ENCODE measurements at places on chromosomes 1 and 21.

DNA sequence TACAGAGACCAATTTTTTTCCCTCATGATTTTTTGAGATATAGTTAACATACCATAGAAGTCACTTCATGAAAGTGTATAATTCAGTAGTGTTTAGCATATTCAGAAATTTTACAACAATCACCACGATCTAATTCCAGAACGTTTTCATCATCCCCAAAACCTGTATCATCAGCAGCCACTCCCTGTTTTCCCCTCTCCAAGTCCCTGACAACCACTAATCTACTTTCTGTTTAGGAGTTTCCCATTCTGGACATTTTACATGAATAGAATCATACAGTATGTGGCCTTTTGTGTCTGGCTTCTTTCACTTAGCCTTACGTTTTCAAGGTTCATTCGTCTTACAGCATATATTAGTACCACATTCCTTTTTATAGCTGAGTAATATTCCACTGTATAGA lies 204.2 kb upstream of the PLD5 start:
- no peak for DNase-seq

DNA sequence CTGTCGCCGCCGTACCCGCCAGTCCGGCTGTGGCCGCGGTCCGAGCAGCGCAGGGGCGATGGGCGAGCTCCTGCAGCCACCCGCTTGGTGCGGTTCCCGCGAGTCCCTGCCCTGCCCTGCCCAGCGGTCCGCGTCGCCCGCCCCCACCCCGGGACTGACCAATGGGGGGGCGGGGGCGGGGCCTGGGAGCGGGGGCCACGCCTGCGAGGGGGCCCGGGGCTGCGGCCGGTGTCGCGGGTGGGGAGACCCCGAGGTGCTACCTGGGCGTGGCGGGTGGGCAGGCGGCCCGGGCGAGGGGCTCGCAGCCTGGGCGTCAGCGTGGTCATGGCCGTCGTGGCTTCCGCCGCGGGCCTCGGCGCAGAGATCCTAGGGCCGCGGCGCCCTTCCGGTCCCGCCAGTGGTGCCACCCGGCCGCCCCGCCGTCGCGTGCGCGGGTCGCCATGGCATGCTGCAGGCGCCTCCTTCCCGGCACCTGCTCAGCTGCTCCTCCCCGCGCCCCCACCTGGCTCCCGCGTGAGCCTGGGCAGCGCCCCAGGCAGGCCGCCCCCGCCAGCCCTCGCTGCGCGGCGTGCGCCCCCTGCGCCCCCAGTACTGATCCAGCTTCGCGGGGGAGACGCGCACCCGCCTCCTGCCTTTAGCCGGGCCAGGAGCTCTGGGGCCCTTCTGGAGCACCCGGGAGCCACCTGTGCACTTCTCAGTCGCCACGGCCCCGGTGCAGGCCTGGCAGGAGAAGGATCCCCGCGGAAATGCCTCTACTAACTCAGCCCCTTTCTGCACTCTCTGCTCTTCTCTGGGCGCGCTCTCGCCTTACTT lies at the start of gene BMP8B:
Gene BMP8B, minus strand, starts transcription at position 108 of the 813 bp plus-strand sequence. CDS start 380 bp downstream, outside the sequence.
- DNase-seq: peak; percentile 77

DNA sequence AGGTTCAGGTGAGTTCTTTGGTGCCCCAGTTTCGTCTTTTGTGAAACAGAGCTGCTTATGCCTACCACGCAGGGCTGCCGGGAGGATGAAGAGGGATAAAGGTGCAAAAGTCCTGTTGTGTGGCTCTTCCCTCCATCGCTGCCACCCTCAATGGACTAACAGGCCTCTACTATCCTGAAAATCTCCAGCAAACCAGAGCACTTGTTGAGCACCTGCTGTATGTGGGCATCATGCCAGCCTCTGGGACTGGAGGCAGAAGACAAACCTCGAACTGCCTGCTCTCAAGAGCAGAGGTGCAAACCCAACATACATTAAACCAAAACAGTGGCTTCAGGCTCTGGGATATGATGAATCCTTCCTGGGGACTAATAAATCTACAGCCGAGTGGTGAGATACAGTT lies 174.1 kb downstream of the ACTL8 start:
- no peak for DNase-seq

DNA sequence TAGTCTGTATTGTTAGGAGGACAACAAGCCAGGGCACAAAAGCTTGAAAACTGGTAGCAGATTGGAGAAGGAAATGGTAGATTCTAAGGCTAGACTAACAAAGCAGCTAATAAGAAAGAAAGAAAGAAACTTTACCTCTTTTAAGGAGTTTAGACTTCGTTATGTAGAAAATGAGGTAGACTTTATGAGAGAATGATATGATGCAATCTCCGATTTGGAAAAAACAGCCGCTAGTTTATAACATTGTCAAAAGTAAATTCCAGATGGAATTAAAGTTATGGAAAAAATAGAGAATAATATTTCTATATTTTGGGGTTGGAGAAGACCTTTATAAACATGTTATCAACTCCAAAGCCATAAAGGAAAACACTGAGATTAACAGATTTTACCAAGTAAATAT lies 67.0 kb downstream of the CAMSAP2 start:
- no peak for DNase-seq

- no peak for DNase-seq
Observed at GRCh38 chr1:240000634-240001033, 91.0 kb upstream of the FMN2 start.

GRCh38 chr1:161864577-161864976 lies 98.5 kb downstream of the ATF6 start:
- DNase-seq: peak; percentile 47

DNA sequence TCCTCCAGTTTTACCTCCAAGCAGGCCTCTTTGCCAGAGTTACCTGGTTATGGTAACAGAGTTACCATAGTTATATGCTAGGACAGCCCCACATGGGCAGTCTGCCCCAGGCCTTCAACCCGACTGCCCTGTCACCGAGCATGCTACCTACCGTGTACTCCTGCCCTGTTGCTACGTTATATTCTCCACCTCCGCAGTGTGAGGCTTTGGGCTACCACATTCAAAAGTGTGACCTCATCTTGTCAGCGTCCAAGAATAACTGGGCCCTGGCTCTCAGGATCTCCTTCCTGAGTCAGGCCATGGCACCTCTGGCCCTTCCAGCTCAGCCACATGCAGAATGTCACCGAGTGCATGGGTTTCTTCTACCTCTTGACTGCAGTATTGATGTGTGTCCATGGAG lies 8.9 kb downstream of the MAPKAPK2 start:
- no peak for DNase-seq

DNA sequence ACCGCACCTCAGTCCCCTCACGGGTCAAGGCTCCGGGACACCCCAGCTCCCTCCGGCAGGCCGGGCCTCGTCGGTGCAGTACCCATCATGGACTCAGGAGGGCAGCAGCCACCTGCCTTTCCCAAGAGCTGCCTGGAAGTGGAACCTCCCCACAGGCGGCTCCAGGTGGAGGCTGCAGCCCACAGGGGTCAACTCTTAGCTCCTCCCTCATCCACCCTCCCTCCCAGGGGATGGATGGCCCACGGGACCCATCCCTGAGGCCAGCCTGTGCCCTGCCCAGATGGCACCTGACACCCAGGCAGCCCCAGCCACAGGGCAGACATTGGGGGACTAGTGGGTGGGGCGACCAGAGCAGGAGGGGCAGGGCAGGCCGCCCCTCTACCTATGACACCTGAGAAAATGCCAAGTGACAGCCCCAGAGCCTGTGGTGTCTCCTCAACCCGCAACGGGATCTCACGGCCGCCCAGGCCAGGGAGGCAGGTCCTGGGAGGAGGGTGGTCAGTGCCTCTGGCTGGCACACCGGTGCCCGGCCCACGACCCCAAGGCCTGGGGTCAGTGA lies 1.2 kb upstream of the ARHGEF16 start:
- DNase-seq: peak; percentile 72

DNA sequence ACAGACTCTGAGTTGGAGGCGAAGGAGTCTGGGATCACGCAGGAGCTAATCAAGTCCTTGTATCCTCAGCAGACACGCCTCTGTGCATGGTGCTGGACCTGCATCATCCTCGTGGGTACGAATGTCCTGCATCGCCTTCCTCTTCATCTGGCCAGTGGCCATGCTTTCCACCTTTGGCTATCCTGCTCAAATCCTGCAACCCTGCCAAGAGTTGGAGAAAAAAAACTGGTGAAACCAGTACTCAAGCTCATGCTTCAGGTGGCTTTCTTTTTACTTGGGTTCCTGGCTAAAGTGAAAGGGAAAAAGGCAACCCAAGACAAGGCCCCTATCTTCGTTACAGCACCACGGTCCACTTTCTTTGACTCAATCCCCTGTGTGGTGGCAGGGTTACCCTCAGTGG lies 8.9 kb downstream of the SETSIP start:
- no peak for DNase-seq

- no peak for DNase-seq
Observed at GRCh38 chr1:211985556-211986264, 49.6 kb downstream of the INTS7 start.

GRCh38 chr1:230291731-230292620 lies 134.2 kb downstream of the PGBD5 start:
- DNase-seq: no peak

- no peak for DNase-seq
Observed at GRCh38 chr1:214967865-214968575, 114.5 kb upstream of the KCNK2 start.

GRCh38 chr1:247653040-247653439 lies 26.5 kb downstream of the OR13G1 start:
- no peak for DNase-seq

GRCh38 chr1:66341446-66342089 lies 192.4 kb upstream of the SGIP1 start:
- DNase-seq: no peak

GRCh38 chr1:82161700-82162141 lies 361.0 kb downstream of the ADGRL2 start:
- DNase-seq: no peak

GRCh38 chr1:41370756-41371420 lies 9.7 kb downstream of the FOXO6 start:
- DNase-seq: no peak

DNA sequence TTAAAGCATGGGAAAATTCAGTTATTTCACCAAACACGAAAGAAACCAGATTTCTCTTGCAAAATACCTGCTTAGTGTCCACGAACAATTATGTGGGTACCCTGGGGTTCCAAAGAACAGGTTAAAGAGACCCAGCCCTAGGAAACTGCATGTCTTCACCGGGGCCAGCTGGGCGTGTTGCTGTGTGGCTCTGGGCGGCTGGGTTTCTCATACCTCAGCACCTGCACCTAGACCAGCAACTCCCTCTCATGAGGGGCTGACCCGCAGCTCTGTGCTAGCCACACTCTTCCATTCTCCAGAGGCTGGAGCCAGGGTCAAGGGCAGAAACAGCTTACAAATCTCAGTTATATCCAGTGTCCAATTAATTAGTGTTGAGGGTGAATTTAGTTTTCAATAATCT lies 40.3 kb downstream of the ACP6 start:
- no peak for DNase-seq

DNA sequence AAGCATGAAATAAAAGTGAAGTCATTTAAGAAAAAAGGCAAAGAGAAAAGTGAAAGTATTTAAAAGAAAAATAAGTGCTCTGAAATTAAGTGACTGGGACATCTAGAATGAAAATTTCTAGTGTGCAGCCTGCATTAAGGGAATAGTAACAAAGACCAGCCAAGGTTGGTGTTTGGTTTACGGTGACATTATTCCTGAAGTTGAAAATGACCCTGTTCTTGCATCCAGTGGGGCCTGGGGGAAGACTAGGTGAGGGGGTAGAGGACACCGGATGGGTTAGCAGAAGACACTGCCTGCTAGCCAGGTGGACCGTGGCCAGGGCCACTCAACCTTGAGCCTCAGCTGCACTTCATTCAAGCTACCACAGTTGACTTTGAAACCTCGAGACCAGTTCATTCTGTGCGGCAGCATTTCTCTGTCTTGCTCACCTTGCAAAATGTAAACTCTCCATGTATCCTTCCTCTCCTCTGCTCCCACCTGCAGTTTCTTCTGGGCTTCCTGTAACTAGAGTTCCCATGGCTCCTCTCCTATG lies 14.3 kb upstream of the KCNK1 start:
- DNase-seq: no peak

- peak; percentile 6 for DNase-seq
Observed at GRCh38 chr1:181423301-181423918, 59.9 kb upstream of the CACNA1E start.

All from erythroblast (primary cell).